Hematopoietic multipotent progenitor cell (in vitro differentiated cells): ENCODE measurements at places on chromosomes 4 and X.

DNA sequence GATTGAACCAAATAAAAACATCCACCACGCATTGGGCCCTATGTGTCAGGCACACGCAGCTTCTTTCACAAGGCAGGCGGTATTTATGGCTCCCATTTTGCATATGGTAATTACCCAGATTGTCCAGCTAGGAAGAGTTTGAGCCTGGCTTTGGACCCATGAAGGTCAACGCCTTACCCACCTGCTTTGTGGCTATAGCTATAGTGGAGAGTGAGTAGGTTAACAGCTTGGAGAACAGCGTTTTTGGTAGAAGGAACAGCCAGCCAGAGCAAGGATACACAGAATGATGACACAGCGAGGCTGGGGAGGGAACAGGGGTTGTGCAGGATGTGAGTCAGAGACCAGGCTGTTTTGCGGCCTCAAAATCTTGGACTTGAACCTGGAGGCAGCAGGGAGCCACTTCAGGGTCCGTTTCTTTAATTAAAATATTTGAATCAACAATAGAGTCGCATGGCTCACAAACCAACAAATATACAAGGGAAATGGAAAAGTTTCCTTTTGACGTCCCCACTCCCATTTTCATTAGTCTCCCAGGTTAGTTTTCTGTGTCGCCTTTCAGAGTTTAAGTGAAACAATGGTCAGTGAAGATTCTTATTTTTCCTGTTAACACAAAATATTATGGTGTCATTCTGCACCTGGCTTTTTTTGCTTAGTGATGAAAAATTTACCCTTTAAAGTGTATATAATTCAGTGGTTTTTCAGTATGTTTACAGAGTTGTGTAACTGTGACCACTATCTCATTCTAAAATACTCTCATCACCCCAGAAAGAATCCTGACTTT lies 118.2 kb upstream of the STX18 start:
- no peak for DNase-seq

DNA sequence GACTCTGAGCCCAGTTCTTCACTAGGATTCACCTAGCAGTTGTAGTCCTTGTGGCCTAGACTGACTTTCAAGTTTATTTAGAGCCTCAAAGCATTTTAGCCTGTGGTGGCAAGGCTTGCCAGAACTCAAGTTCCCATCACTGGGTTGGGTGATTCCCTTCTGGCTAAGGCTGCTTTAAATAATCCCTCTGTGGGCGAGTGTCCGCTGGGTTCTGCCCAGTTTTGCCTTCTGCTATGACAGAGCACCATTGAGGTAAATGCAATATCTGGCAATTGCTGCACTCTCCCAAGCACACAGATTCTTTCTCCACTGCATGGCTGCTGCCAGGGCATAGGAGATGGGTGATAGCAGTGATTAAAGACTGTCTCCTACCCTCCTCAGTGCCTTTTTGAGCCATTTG lies 90.8 kb upstream of the RLIM start:
- no peak for DNase-seq

DNA sequence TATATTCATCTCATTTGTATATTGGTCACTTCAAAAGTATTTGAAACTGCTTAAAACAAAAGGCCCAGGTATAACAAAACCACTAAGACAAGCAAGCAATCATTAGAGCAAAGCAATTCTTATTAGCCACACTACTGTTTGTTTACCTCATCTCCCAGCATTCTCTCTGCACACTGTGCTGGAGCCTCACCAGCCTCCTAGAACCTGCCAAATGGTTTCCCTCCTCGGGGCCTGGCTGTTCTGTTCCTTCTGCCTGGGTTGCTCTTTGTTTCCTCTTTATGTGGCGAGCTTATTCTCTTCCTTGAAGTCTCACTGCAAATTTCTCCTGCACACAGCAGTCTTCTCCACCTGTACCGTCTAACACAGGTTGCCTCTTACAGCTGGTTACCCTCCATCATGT lies 67.5 kb upstream of the MND1 start:
- no peak for DNase-seq

DNA sequence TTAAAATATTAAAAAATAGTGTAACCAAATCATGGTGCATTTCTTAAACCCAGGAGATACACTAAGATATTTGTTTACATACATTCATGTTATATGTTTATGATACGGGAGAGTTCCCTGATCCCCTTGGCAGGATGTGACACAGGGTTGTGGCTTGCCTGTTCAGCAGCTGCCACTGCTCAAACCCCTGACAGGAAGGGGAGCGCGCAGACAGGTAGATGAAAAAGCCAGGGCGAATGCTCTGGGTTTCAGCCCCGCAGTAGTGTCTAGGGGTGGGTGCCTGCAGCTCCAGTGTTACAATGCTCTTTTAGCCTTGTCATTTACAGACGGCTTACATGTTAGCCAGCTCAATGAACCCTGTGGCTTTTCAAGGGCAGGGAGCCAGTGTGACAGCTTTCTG lies 1343.8 kb upstream of the IGFBP7 start:
- DNase-seq, result no peak

DNA sequence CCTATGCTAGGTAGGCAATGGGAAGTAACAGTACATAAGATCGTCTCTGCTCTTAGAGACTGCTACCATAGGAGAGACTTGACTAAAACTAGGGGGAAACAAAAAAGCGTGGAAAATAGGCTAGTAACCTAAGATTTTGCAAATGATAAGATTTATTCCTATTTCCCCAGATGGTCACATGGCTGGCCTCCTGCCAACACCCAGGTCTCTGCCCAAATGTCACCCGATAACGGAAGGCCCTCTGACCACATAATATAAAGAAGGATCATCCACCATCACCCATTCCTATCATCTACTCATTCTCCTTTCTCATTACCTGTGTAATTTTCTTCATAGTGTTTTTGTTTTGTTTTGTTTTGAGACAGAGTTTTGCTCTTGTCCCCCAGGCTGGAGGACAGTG lies 4.7 kb downstream of the LAMP2 start:
- no peak for DNase-seq

- no peak for DNase-seq
These were observed 311.4 kb upstream of the NDST4 start for GRCh38 chr4:115424852-115425251.

DNA sequence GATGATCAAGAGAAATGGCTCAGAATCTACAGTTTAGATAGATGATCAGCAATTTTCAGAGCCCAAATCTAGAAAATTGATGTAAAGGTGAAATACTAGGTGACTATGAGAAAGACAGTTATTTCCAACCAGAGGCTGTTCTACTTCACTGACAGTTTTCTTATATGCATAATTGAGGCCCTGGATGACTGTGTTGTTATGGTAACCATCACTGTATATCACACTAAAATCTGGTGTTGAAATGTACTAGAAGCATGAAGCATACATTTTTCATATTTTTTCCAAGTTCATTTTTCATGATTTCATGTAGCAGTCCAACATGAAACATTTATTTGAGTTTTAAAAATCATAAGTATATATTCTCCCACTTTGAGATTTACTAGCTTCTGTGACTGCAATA lies 87.4 kb downstream of the ATXN3L start:
- DNase-seq, result no peak

DNA sequence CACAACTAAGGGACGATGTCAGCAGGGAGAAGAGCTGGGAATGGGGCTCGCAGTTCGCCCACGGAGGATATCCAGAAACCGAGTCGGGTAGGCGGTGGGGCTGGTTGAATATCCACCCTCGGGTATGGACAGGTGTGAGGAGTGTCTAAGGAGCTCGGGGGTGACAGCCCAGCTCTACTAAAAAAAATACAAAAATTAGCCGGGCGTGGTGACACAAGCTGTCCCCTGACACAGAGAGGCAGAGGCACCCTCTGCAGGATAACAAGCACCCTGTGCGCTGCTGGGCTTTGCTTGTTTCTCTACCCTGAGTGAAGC lies 12.2 kb upstream of the ASMTL start:
- DNase-seq, result no peak

DNA sequence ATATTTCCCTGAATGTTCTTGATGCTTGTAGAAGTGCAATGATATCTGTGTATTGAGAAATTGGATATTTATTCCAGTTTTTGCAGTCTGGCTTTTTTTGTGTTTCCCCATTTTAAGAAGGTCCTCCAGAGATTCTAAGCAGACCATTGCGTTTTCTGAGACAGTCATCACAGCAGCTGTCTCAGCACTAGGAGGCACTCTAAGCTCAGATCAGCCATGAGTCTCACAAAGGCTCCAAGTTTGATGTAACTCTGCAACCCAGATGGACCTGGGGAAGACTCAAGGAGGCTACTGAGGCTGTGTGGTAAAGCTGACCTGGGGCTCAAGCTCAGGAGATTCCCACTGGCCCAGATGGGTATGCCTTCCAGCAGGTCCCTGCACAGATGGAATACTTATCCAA lies 89.3 kb upstream of the CYLC1 start:
- DNase-seq, result no peak

- DNase-seq, result no peak
These were observed 28.8 kb downstream of the NKX6-1 start for GRCh38 chr4:84470204-84470785.

- DNase-seq, result no peak
These were observed 43.6 kb downstream of the ACOX3 start for GRCh38 chr4:8396762-8397406.

- no peak for DNase-seq
These were observed 32.9 kb upstream of the DIPK2B start for GRCh38 chrX:45233531-45233930.

DNA sequence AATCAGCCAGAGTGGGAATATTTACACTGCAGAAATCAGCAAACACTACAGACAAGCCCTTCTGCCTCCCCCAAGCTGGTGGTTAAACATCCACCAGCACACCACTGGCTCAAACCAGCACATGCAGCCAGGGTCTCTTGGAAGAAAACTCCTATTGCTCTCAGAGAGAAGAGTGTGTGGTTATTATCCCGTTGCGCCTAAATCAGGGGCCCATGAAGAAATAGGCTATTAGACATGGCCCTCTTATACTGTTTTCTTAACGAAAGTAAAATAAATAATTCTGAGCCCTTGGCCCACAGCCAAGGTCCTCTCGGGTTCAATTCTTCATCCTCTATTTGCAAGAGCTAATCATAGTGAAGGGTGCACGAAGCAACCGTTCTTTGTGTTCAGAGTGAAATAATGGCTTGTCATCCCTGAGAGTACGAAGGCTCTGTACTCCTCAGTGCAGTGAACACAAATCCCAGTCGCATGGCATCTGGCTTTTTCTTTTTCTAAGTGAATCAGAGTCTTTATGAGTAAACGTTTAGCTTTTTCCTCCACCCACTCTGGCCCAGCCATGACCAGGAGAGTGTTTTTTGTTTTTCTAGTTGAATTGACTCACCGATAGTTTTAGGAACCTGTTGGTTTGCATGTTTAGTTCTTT lies 33.4 kb upstream of the RBM47 start:
- no peak for DNase-seq

GRCh38 chrX:13688958-13689740 lies at the start of gene RAB9A:
TSS of gene RAB9A (plus strand) at chrX:13689128. CDS start at chrX:13708747, 19,619 bp downstream.
- peak; percentile 73 for DNase-seq

DNA sequence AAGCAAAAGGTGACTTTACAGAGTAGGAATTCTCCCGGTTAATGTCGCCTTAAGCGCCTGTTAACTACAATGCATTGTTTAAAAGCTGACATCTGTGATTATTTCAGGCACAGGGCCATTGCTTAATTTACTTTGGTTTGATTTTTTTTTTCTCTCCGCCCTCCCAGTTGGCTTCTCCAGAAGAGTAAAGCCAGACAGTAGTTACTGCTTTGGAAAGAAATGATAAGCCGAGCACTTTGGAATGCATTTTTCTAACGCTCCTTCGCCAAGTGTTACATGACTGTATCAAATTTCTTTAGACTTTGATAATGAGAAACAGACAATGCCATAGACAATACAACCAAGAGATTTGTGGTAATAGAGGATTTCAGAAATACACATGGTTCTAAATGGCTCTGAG lies 383.0 kb upstream of the TENM3 start:
- no peak for DNase-seq
